ENCODE measurements at places on chromosomes 4 and X.

DNA sequence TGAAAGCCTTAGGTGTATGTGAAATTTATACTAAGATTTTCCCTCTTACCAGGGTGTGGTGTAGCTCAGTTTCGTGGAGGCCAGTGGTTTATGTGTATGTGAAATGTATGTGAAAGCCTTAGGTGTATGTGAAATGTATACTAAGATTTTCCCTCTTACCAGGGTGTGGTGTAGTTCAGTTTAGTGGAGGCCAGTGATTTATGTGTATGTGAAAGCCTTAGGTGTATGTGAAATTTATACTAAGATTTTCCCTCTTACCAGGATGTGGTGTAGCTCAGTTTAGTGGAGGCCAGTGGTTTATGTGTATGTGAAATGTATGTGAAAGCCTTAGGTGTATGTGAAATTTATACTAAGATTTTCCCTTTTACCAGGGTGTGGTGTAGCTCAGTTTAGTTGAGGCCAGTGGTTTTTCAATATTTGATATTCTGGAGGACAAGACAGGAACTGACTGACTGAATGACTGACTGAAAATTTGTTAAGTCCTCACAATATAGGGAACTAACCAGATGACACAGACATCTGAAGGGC lies 143.7 kb downstream of the NEXMIF start:
- DNase-seq, result peak; percentile 12

DNA sequence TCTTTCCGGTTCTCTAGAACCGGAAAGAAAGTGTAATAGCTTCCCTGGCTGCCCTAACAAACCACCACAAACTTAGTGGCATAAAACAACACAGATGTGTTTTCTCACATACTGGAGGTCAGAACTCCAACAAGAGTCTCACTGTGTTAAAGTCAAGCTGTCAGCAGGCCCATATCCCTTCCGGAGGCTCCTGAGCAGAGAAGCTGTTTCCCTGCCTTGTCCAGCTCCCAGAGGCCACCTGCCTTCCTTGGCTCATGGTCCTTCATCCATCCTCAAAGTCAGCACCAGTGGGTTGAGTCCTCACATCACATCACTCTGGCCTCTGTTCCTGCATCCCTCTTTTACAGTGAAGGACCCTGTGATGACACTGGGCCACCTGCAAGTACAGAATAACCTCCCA lies 49.8 kb upstream of the HMX1 start:
- no peak for DNase-seq

- DNase-seq, result peak; percentile 9
These were observed 127.1 kb downstream of the FBXO8 start for GRCh38 chr4:174156239-174156826.

DNA sequence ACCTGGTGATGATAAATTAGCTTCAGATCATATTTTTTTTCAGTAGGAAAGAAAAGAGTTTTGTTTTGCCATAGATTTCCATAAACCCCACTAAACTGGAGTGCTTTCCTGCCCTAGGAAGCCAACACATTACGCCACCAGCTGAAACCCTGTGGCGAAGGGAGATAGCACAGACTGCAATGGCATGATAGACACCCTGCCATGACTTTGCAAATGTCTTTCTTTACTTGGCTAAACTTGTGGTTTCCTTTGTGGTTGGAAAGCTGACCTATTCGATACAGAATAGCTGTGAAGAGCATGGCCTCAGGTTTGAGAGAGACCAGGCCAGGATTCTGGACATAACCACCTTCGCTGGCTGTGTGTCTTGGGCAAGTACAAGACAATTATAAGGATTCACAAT lies 19.1 kb downstream of the MFAP3L start:
- DNase-seq, result no peak

- no peak for DNase-seq
These were observed 23.2 kb upstream of the AASDH start for GRCh38 chr4:56410247-56411062.

- DNase-seq, result no peak
These were observed 19.8 kb upstream of the XG start for GRCh38 chrX:2732076-2732475.

GRCh38 chr4:163556177-163556576 lies 61.7 kb downstream of the TMA16 start:
- peak; percentile 38 for DNase-seq

- DNase-seq, result no peak
These were observed 10.5 kb downstream of the CD99 start for GRCh38 chrX:2701600-2701999.

DNA sequence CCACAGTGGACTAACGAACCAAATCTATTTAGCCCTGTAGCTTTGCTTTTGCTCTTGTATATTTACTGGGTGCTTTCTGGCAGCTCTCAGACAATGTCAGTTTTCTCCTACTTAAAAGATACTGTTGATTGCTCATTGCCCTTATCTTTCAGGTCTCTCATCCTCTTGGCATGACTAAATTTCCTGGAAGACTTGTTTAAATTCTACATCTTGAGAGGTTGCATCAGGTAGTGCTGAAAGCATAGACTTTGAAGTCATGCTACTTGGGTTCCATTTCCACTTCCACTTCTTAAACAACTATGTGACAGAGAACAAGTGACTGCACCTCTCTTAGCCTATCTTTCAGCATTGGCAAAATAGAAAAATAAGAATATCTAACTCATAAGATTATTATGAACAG lies 8.4 kb downstream of the TDO2 start:
- no peak for DNase-seq

- DNase-seq, result no peak
These were observed 155.2 kb upstream of the KCNIP4 start for GRCh38 chr4:22103768-22104167.

- DNase-seq, result peak; percentile 39
These were observed 979 bp downstream of the EFNB1 start for GRCh38 chrX:68829582-68830418.

- DNase-seq, result no peak
These were observed 359.1 kb downstream of the ZNF674 start for GRCh38 chrX:46185923-46186810.

- no peak for DNase-seq
These were observed 72.4 kb downstream of the PAPSS1 start for GRCh38 chr4:107647591-107647990.

All from GM13977 (cell line).